ENCODE measurements at places on chromosomes 5 and 9.

GRCh38 chr5:90530736-90531487 is 1.5 kb upstream of the LYSMD3 start:
- DNase-seq, result no peak

GRCh38 chr5:1445313-1445688 is at the start of gene SLC6A3:
TSS of gene SLC6A3 (minus strand) at chr5:1445440. CDS start at chr5:1443197, 2,243 bp downstream.
- no peak for DNase-seq

GRCh38 chr9:112355427-112355897 is 22.0 kb upstream of the PTBP3 start:
- no peak for DNase-seq

GRCh38 chr5:14161825-14162556 is 18.8 kb downstream of the TRIO start:
- no peak for DNase-seq

DNA sequence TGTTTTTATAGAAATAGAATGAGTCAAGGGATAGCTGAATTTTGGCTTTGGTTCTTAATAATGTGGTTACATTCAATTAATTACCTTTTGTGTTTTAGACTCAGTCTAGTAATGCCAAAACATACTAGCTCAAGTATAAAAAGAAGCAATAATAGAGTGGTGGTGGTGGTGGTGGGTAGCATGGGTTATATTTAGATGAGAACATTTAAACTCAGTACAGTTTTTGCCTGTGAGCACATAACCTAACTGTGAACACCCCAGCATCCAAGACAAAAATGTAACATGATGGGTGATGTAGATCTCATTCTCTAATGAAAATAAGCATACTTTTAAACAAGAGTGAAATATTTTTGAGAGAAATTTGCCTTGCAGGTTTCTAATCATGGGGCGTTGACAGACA is 14.2 kb downstream of the CPEB4 start:
- no peak for DNase-seq

- DNase-seq, result no peak
Observed at GRCh38 chr9:115084157-115084556, 33.8 kb downstream of the TNC start.

GRCh38 chr5:158854260-158854783 is 245.4 kb downstream of the EBF1 start:
- DNase-seq, result no peak

GRCh38 chr9:101601904-101602765 is 7.4 kb upstream of the PPP3R2 start:
- no peak for DNase-seq

DNA sequence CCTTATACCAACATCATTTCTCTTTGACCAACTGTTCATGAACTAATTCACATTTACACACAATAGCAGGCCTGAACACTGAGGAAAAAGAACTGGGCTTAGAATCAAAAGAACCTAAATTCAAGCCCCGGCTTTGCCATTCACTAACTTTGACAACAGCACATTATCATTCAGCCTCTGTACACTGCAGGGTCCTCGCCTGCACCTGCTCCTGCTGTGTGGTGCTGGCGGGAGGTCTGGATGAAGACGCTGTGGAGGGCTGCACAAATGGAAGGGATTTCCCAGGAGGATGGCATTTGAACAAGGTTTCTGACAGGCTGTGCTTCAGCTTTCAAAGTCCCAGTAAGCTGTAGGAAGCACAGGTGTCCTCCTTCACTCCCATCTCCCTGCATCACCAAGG is 151.2 kb downstream of the ZDHHC21 start:
- DNase-seq, result no peak

GRCh38 chr9:7342229-7342628 is 457.3 kb downstream of the DMAC1 start:
- DNase-seq, result no peak

DNA sequence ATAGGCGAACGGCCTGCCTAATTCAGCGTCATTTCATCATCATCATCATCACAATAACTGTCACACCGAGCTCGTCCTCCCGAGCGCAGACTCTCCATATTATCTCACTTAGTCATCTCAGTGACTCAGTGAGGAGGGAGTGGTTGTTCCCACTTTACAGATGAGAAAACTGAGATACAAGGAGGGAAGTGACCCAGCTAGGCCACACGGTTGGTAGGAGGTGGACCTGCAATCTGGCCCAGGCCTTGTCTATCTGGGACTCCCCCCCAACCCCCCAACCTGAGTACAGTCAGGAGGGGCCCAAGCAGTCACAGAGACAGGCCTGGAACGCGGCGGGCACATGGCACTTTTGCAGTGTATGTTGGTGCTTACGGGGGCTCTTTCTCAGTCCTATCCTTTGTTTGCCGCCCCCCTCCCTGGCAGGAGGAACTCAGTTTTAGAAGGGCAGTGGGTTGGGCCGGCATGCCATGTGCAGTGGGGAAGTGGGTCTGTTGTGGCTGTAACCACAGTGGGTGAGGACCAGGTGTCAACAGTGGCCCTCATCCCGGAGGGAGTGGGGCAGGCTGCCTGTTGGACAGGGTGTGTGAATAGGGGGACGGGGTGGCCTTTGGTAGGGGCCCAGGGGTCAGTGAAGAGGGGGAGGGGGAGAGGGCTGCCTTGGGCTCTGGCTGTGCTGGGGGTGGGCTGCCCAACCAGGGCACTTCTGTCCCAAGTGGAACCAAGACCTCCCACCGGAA is 1.7 kb upstream of the RXRA start:
- DNase-seq, result no peak

GRCh38 chr5:133853646-133854365 is 114.6 kb downstream of the C5orf15 start:
- DNase-seq, result no peak

- DNase-seq, result no peak
Observed at GRCh38 chr5:106875591-106876297, 795.0 kb downstream of the EFNA5 start.

GRCh38 chr5:135866016-135866415 is 29.6 kb downstream of the IL9 start:
- no peak for DNase-seq

DNA sequence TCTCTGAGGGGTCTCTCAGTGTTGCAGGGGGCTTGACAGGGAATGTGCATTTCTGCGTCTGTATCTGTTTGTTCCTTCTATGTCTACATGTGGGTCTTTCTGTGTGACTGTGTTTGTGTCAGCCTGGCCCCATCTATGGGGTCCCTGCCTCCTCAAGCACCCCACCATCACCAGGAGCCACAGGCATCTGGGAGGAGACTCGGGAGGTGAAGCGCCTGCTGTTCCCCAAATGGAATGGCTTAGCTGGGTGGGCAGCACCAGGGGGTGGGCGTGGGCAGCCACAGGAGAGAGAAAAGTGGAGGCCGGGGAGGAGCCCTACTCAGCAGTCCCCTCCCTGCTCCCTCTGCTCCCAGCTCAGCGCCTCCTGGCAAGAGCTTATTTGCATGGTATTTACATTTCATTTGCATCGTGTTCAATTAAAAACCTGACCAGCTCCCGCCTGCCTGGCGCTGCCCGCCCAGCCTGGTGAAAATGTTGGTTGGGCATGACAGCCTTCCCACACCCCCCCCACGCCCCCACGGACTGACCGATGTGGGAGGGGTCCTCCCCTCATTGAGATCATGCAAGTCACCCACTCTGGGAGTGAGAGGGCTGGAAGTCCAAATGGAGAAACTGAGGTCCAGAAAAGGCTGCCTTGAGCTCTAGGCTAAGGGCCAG is 50.5 kb downstream of the CXXC5 start:
- no peak for DNase-seq

- no peak for DNase-seq
Observed at GRCh38 chr9:36895744-36896260, 138.3 kb downstream of the PAX5 start.

DNA sequence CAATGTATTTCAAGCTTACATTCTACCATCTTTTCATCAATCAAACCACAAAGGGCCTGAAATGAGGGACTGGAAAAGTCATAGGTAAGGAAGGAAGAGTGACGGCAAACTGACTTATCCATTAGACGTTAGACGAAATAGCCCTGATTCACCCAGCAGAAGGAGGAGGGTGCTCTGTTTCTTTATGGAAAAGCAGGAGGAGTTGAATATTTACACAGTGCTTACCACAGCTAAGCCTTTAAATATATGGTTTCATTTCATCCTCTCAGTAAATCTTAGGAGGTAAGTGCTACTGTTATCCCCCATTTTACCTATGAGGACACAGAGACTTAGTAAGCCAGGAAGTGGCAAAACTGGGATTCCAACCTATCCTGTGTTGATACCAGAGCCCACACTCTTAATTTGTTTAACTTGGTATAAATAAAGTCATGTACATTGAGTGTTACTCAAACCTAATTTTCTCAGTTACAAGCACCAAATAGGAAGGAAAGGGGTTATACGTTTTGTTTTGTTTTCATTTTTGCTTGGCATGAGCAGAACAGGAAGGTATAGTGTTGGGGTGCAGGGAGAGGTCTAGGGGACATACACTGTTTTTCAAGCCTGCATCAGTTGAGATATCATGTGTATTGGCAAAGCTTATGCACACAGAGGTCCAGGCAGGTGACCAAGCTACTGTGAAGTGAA is 98.1 kb upstream of the IFNK start:
- no peak for DNase-seq

GRCh38 chr5:37738057-37738691 is 101.7 kb downstream of the GDNF start:
- no peak for DNase-seq
